Adrenal gland (tissue), 19 donors: ENCODE measurements at places on chromosomes 5 and 9. TPM values are rescaled to one million over a fixed set of nuclear protein-coding genes. Genes with fewer than 3 reads are reported as not detected.

DNA sequence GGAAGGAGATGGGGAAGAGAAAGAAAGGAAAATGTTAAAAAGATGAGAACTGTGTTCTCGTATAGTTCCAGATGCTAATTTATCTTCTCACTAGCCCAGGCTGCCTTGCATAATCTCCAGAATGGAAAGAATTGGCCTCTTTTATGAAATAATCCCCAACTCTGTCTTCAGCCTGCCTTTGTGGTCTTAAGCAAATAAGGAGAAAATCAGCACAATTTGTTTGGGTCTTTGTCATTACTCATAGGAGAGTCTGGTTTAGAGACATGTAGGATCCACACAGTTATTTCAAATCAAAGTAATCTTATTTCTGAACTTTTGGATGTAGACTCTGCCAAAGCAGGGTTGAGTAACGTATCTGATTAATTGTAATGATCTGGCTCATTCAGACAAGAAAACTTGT lies 50.7 kb upstream of the CAMK4 start:
- no peak for DNase-seq

DNA sequence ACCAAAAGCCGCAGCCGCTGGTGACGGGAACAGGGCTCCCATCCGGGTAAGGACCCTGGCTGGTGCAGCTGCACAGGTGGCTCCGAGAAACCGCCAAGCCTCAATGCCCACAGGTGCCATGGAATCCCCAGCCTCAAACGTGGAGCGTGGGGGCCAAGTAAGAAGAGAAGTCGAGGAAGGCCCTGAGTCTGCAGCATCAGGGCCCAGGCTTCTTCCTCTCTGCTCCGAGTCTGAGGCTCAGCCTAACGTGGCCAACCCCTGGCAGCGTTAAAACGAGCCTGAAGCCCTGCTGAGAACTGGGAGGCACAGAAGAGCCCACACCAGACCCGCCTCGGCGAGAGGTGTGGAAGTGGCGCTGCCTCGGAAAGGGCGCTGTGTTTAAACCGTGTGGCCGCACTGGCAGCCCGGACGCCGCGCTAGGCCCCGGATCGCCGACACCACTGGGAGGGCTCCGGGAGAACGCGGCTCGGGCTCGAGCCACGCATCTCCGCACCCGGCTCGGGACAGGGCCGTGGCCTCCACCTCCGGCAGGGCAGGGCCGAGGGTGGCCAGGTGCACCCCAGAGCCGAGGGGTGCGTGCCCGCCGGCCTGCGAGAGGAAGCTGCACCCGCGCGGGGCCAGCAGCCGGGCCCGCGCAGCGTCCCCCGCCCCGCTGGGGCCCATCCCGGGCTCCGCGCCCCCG lies 730 bp downstream of the ZMYND19 start:
- no peak for DNase-seq

- peak; percentile 28 for DNase-seq
Observed at GRCh38 chr5:78536661-78537196, 111.8 kb downstream of the LHFPL2 start.

Gene GIN1
- total RNA-seq: 4.4 TPM

Gene ADAMTS19
- total RNA-seq: not detected
